ENCODE measurements at places on chromosomes 2 and 18.

GRCh38 chr2:217366266-217366895 is 506.5 kb upstream of the TNP1 start:
- DNase-seq: no peak

DNA sequence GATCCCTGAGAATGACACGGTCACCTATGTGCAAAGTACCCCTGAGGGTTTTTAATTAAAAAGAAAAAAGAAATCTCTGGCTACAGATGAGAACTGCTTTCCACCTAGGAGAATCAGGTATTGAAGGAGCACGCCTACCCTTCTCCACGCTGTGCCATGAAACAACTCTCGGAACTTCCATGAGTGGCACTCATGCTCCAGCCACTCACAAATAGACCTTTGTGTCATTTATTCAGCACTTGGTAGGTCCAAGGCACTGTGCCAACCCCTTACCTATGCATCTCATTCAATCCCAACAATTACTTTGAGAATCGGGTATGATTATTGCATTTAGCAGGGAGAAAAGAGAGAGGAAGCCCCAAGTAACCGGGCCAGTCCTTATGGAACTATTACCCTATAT is 44.9 kb upstream of the TTC39C start:
- no peak for DNase-seq

DNA sequence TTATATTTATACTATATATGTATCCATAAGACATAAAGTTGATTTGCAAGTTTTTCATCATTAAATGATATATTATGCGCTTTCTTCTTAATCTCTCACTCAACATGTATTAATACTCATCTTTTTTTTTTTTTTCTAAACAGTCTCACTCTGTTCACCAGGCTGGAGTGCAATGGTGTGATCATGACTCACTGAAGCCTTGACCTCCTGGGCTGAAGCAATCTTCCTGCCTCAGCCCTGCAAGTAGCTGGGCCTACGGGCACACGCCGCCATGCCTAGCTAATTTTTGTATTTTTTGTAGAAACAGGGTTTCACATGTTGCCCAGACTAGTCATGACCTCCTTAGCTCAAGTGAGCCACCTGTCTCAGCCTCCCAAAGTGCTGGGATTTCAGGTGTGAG is 51.4 kb upstream of the MAP4K3 start:
- DNase-seq: no peak

- DNase-seq: no peak
These were observed 17.0 kb upstream of the MGAT4A start for GRCh38 chr2:98747888-98748287.
